ENCODE measurements at places on chromosomes 13 and 19.

DNA sequence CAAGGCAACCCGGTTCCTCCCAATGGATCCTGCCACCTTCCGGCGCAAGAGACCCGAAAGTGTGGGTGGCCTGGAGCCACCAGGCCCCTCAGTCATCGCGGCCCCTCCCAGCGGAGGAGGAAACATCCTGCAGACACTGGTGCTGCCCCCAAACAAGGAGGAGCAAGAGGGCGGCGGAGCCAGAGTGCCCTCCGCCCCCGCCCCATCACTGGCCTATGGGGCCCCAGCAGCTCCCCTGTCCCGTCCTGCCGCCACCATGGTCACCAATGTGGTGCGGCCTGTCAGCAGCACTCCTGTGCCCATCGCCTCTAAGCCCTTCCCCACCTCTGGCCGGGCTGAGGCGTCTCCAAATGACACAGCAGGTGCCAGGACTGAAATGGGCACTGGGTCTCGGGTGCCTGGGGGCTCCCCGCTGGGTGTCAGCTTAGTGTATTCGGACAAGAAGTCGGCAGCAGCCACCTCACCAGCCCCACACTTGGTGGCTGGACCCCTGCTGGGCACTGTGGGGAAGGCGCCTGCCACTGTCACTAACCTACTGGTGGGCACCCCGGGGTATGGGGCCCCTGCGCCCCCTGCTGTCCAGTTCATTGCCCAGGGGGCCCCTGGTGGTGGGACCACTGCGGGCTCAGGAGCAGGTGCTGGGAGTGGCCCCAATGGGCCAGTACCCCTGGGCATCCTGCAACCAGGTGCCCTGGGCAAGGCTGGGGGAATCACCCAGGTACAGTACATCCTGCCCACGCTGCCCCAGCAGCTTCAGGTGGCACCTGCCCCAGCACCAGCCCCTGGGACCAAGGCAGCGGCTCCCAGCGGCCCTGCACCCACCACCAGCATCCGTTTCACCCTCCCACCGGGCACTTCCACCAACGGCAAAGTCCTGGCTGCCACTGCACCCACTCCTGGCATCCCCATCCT, 11.2 kb upstream of the PRR19 start:
- DNase-seq: peak; percentile 57

DNA sequence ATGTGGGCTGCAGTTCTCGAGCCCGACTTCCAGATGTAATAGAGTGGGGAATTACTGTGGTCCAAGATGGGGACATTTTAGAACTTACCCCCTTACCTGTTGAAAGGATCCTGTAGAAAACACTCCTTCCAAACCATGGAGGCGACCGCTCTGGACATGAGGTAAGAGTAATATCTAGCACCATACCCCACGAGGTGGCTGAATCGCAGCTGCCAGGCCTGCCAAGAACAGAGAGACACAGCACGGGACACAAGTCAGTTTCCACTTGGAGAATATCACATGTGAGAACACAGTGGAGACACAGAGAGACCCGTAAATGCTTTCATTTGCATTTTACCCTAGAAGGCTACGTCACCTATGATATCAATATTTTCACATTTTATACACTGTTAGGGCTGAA, 129.2 kb downstream of the MIPEP start:
- no peak for DNase-seq

- no peak for DNase-seq
Observed at GRCh38 chr13:108835083-108835482, 205.7 kb downstream of the MYO16 start.

- DNase-seq: no peak
Observed at GRCh38 chr13:88552966-88553365, 881.8 kb downstream of the SLITRK5 start.

- DNase-seq: no peak
Observed at GRCh38 chr19:21622920-21623319, 117.5 kb downstream of the ZNF429 start.

DNA sequence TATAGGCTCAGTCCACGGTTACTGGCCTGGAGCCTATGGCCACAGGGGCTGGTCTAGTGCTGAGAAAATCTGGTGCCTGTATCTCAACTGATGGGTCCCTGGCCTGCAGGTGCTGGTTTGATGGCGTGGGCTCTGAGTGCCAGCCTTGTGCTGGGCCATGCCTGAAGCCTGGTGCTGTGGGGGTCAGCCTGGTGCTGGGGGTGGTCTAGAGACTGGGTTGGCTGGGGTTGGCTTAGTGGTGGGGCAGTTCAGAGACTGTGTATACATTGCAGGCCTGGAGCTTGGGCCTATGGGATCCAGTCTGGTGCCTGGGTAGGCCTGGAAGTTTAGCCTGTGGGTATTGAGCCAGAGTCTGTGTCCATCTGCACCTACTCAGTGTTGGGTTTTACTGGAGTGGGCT, 36.4 kb downstream of the SLC10A2 start:
- DNase-seq: no peak

- DNase-seq: peak; percentile 79
Observed at GRCh38 chr19:48325265-48325910, at the start of gene EMP3. EMP3 (plus strand) TSS chr19:48325552; CDS start chr19:48326845, 1,293 bp downstream.

DNA sequence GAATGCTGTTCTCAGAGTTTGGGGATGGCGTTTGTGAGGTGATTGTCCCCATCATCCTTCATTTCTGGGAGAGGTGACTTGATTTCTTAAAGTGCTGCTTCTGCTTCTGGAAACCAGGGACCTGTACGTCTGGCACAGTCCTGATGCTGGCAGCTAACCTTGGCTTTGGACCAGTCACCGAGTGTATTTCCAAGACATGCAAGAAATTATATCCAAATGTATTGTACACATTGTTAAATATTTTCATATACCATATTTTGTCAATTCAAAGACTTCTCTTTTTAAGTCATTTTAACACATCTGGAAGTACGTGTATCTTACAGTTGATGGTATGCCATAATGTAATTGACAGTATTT, 97.4 kb downstream of the ARHGEF7 start:
- DNase-seq: no peak

GRCh38 chr13:99992949-99993351, 11.4 kb downstream of the ZIC2 start:
- no peak for DNase-seq

GRCh38 chr13:69108486-69108885, 999.1 kb upstream of the ATXN8OS start:
- DNase-seq: no peak

DNA sequence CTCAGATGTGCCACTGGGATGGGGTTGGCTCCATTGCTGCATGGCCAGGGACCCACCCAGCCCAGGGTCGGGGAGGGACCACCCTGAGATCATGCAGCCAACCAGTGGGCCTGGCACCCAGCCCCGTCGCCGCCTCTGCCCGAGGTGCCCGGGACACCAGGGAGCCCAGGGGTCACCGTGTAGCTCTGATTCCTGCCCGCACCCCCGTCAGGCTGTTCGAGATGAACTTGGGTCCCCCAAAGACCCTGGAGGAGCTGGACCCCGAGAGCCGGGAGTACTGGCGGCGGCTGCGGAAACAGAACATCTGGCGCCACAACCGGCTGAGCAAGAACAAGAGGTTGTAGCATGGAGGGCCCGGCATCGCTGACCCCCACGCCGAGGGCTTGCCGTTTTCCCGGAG, 4.6 kb downstream of the MRPL54 start:
- no peak for DNase-seq
